ENCODE measurements at places on chromosomes 1 and 21.

DNA sequence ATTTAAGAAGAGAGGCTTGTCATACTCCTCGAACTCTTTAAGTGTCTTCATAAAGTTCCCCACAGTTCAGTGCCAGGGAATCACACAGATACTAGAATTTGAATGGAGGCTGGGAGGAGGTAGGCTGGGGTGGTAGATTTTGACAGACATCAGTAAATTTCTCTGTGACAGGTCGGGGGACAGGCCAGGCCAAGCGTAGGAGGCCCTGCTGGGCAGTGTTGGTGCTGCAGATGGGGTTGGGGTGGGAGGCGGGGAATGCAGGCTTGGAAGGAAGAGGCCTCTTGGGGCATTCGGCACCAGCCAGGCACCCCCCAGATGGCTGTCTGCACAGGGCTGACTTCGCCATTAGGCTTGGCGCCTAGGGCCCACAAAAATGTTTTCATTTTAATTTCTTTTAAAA, 84.0 kb downstream of the MAN1C1 start:
- H3K27me3 ChIP-seq: peaks cover 4% of the 10 kb centered on the region
- no peak overlapping the region for H3K4me3 ChIP-seq
- DNase-seq: no peak
- peaks cover 39% of the 10 kb centered on the region for H3K4me1 ChIP-seq
- H3K27ac ChIP-seq: no peak overlapping the region

DNA sequence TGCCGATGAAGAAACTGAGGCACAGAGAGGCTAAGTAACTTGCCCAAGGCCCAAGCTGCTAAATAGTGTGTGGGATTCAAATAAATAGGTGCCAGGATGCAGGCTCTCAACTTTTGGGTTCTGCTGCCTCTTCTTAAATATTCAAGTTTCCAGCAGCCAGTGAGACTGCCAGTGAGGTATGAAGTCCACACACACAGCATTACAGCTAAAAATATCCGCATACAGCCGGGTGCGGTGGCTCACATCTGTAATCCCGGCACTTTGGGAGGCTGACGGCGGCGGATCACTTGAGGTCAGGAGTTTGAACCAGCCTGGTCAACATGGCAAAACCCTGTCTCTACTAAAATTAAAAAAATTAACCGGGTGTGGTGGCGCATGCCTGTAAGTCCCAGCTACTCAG, 78.4 kb upstream of the DIRAS3 start:
- H3K4me3 ChIP-seq: no peak overlapping the region
- peaks cover 40% of the 10 kb centered on the region for H3K36me3 ChIP-seq
- peaks cover 4% of the 10 kb centered on the region for H3K4me1 ChIP-seq

GRCh38 chr1:27366411-27367159, at the start of gene MAP3K6:
TSS of gene MAP3K6 (minus strand) at chr1:27366961. CDS start at chr1:27366597, 364 bp downstream.
- H3K36me3 ChIP-seq: peaks cover 1% of the 10 kb centered on the region
- H3K27me3 ChIP-seq: no peaks in the 10 kb centered on the region
- H3K4me3 ChIP-seq: peak within 1 kb of the TSS; percentile 80
- peak; percentile 71 for DNase-seq
- H3K27ac ChIP-seq: peak within 1 kb of the TSS; percentile 92

DNA sequence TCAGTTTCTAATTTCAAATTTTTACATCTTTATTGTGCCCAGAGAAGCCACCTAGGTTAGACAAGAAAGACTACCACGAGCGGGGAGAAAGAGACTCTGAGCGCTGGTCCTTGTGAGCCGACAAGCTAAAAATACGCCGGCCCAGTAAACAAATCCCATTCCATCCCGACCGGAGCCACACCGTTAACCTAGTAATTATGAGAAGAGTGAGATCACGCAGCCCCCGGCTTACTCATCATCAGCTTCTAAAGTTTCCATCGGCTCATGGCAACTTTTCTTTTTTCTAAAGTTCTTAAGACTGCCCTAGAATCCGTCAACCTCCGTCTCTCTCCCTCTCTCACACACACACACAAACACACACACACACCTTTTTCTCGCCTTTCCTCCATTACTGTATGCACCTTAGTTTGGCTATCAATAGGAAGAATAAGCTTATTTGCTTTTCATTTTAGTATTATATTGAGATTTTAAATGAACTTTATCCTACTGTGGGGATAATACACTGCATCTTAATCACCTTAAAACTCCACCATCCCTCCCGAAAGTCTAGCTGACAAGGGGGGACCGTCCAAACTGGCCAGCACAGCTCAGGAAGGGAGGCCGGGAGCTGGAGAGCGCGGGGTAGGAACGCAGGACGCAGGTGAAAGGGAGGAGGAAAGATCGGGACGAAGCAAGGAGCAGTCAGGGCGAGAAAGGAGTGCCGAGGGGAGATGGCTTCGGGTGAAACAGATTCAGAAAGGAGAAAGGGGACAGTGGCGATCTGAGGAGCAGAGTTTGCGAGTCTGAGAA, 728 bp downstream of the OTUD7B start:
- no peak for DNase-seq
- H3K4me3 ChIP-seq: peak overlapping the region; percentile 99
- H3K36me3 ChIP-seq: no peaks in the 10 kb centered on the region
- no peaks in the 10 kb centered on the region for H3K27me3 ChIP-seq

- DNase-seq: no peak
- H3K4me1 ChIP-seq: peaks cover 57% of the 10 kb centered on the region
- no peaks in the 10 kb centered on the region for H3K36me3 ChIP-seq
- no peaks in the 10 kb centered on the region for H3K27me3 ChIP-seq
These were observed 62.3 kb downstream of the OPTC start for GRCh38 chr1:203556047-203556851.

GRCh38 chr1:15627343-15627988, 10.2 kb downstream of the DDI2 start:
- H3K36me3 ChIP-seq: peaks cover 29% of the 10 kb centered on the region
- peaks cover 22% of the 10 kb centered on the region for H3K4me1 ChIP-seq
- H3K27me3 ChIP-seq: no peaks in the 10 kb centered on the region
- H3K4me3 ChIP-seq: no peak overlapping the region
- DNase-seq: no peak

DNA sequence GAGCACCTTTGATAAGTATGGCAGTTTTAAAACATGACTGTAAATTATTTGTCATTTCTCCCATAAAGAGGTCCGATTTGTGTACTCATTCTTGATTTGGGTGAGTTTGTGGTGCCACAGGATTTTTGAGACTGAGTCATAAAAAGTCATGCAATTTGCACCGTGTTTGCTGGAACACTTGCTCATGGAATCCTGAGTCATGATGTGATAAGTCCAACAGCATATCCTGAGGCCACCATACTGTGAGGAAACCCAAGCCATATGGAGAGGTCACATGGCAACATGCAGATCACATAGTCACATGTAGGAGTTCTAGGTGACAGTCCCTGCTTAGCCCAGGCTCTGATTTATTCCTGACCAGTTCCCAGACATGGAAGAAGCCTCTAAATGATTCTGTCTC, 40.8 kb upstream of the PRRX1 start:
- no peaks in the 10 kb centered on the region for H3K4me1 ChIP-seq
- H3K27ac ChIP-seq: no peak overlapping the region
- DNase-seq: no peak
- H3K4me3 ChIP-seq: no peak overlapping the region
- H3K36me3 ChIP-seq: no peaks in the 10 kb centered on the region
- no peaks in the 10 kb centered on the region for H3K27me3 ChIP-seq

- no peak for DNase-seq
- no peak overlapping the region for H3K4me3 ChIP-seq
- peaks cover 21% of the 10 kb centered on the region for H3K27me3 ChIP-seq
These were observed 242.0 kb downstream of the FOXD2 start for GRCh38 chr1:47679826-47680225.

DNA sequence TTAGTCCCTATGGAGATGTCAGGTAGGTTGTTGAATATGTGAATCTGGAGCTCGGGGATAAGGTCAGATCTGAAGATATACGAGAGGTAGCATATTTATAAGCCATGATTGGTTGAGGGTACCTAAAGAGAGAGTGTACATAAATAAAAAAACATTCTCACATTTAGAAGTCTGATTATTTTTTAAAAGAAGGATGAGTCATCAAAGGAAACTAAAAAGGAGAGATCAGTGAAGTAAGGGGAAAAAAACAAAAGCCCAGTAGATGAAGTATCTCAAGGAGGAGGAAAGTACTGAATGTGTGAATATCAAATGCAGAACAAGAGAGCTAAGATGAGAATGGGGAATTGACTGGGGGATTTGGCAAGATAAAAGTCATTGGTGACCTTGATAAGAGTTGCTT, 15.7 kb upstream of the ANGPTL1 start:
- H3K27ac ChIP-seq: no peak overlapping the region
- H3K27me3 ChIP-seq: no peaks in the 10 kb centered on the region
- H3K4me3 ChIP-seq: no peak overlapping the region

DNA sequence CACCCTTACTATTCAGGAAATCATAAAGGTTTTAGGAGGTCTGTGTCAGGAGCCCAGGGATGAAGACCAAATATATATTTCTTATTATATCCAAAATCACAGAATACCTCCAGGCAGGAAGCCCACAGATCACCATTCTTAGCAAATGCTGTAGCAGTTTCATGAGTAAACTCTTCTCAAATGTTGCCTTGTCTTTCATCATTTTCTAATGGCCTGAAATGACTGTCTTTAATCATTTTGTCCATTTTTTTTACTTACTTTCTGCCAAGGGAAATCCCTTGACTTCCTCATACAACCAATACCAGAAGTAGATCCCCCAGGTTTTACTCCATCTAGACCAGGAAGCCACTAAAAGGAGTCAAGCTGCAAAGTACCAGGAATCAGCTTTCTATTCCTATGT, 32.4 kb downstream of the PSMG1 start:
- H3K4me1 ChIP-seq: no peaks in the 10 kb centered on the region
- DNase-seq: no peak
- peaks cover 2% of the 10 kb centered on the region for H3K36me3 ChIP-seq
- no peak overlapping the region for H3K4me3 ChIP-seq
- no peaks in the 10 kb centered on the region for H3K27me3 ChIP-seq

- H3K27ac ChIP-seq: no peak overlapping the region
- DNase-seq: no peak
- no peaks in the 10 kb centered on the region for H3K4me1 ChIP-seq
- H3K27me3 ChIP-seq: no peaks in the 10 kb centered on the region
- no peak overlapping the region for H3K4me3 ChIP-seq
- H3K36me3 ChIP-seq: no peaks in the 10 kb centered on the region
These were observed 46.3 kb upstream of the PDE9A start for GRCh38 chr21:42607102-42607501.

DNA sequence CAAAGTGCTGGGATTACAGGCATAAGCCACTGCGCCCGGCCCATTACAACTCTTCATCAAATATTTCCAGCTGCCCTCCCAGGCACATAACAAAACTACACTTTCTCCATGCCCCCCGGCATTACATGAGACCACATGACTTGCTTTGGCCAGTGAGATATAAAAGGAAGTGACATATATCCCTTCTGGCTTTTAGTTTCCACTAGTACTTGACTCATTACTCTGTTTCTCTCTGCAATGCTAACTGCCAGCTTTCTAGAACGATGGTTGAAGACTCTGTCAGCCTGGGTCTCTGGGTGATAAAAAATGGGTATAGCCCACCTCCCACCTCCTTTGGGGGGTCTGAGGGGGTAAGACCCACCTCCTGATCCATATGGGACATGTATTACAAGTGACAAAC, 24.2 kb downstream of the ABL2 start:
- H3K36me3 ChIP-seq: no peaks in the 10 kb centered on the region
- no peaks in the 10 kb centered on the region for H3K27me3 ChIP-seq
- no peak overlapping the region for H3K27ac ChIP-seq

- no peak overlapping the region for H3K4me3 ChIP-seq
- H3K27me3 ChIP-seq: no peaks in the 10 kb centered on the region
- H3K36me3 ChIP-seq: no peaks in the 10 kb centered on the region
These were observed 1887.4 kb downstream of the NCAM2 start for GRCh38 chr21:22885614-22886013.

DNA sequence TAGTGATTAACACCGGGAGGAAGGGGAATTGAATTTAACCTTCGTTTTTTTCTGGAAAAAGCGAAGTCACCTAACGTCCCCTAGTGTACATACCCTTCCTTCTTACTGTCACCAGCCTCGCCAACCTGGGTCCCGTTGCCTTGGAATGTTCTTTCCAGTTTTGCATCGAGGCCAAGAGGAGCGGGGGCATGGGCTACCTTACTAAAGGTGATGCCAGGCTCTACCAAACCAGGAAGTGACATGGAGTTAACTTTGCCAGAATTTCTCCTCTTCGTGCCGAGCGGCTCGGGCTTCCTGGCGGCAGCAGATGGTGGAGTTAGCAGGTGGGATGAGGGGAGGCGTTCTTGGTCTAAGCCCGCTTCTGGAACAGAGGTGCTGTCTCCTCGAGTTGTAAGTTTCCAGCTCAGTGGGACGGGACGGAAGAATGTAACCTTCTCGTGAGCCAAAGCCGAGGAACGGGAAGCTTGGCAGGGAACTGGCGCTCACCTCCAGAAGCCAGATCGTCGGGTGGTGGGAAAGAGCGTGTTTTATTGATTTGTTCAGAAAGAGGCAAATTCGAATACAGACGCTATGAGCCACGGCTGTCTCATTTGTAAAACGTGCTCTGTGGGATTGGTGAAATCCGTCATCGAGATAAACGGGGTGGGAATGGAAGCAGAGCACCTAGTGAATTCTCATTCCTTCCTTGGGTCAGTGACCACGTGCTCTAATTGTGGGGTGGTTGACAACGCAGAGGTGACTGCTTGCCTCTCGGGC, 486 bp downstream of the NIPAL3 start:
- peak overlapping the region; percentile 83 for H3K4me3 ChIP-seq
- peaks cover 3% of the 10 kb centered on the region for H3K36me3 ChIP-seq
- H3K27me3 ChIP-seq: no peaks in the 10 kb centered on the region
- DNase-seq: no peak

- peaks cover 25% of the 10 kb centered on the region for H3K4me1 ChIP-seq
- no peaks in the 10 kb centered on the region for H3K27me3 ChIP-seq
- peaks cover 4% of the 10 kb centered on the region for H3K36me3 ChIP-seq
- H3K27ac ChIP-seq: no peak overlapping the region
- H3K4me3 ChIP-seq: no peak overlapping the region
These were observed 116.7 kb downstream of the RHOU start for GRCh38 chr1:228852024-228852423.

DNA sequence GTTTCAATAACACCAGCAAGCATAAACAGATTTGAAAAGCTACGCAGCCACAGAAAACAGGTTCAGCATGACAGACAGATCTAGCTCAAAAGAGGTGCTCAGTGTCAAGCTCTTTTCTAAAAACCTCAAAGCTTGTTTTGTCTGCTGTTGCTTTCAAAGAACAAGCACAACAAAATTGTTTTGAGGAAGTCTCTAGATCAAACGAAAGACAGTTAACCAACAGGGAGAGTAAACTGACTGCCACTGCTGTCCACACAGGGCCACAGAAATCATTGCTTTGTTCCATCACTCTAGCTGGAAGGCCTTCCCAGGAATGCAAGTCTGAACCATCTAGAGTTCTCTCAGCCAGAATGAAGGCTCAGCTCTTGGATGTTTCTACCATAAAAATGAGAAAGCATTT, 12.8 kb downstream of the APP start:
- H3K4me1 ChIP-seq: peaks cover 45% of the 10 kb centered on the region
- H3K4me3 ChIP-seq: no peak overlapping the region
- H3K36me3 ChIP-seq: peaks cover 1% of the 10 kb centered on the region
- H3K27me3 ChIP-seq: no peaks in the 10 kb centered on the region

- H3K4me3 ChIP-seq: peak overlapping the region; percentile 89
- no peaks in the 10 kb centered on the region for H3K27me3 ChIP-seq
- H3K36me3 ChIP-seq: peaks cover 7% of the 10 kb centered on the region
- H3K4me1 ChIP-seq: peaks cover 22% of the 10 kb centered on the region
- peak overlapping the region; percentile 95 for H3K27ac ChIP-seq
These were observed 66.5 kb upstream of the PRKACB start for GRCh38 chr1:84077476-84078107.
